ENCODE measurements at places on chromosomes 5 and 9.

- no peak for DNase-seq
These were observed 56.8 kb downstream of the PTCH1 start for GRCh38 chr9:95459851-95460517.

DNA sequence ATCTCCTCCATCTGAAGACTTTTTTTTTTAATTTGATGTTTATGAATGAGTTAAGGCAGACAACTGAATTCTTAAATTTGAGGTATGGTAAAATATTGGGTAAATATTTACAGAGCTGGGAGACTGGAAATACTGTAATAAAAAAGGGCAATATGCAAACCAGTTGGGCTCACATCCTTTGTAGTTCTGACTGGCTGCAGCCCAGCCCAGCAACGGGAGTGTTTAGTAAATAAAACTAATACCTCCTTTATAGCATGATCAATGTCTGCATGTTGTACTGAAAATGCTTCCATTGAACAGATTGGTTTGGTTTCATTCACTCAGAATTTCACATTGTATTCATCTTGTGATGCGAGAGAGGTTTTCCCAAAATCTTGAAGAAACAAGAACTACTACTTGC lies 365.0 kb downstream of the DMRT2 start:
- DNase-seq: no peak

- DNase-seq: no peak
These were observed 38.1 kb downstream of the ITGA1 start for GRCh38 chr5:52825826-52826225.

DNA sequence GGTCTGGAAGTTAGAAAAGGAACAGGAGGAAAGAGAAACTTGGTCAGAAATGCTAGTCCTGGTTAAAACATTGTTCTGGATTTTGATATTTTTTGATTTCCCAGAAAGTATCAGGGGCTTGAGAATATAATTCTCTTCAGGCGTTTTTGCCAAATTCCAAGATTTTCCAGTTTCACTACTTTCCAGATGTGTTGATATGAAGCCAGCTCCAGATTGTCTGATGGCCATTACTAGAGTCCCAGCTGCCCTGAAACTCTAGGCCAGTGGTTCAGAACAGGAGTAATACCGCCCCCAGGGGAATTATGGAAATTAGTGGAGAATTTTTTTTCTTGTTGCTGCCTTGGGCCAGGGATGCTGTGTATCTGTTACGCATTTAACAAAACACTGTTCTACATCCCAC lies 88.6 kb downstream of the KCNN2 start:
- peak; percentile 32 for DNase-seq

GRCh38 chr9:132077881-132078698 lies 1.6 kb downstream of the MED27 start:
- peak; percentile 9 for DNase-seq

DNA sequence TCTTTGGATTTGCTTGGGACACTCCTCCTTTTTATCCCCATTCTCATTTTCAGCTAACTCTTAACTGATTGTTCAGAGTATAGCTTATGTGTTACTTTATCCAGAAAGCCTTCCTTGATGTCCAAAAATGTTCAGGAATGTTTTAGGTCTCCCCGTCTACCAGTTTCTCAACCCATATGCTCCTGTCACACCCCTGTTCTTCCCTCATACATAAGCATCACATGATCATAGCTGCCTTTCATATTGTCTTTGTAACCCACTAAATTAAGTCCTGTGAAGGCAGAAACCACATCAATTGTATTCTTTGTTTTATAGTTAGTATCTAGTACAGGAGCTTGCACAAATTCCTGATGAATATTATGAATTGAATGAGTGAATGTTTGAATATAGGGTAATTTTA lies 321.9 kb upstream of the ACTBL2 start:
- DNase-seq: no peak

- DNase-seq: peak; percentile 47
These were observed 153.8 kb upstream of the NR3C1 start for GRCh38 chr5:143557061-143557818.

DNA sequence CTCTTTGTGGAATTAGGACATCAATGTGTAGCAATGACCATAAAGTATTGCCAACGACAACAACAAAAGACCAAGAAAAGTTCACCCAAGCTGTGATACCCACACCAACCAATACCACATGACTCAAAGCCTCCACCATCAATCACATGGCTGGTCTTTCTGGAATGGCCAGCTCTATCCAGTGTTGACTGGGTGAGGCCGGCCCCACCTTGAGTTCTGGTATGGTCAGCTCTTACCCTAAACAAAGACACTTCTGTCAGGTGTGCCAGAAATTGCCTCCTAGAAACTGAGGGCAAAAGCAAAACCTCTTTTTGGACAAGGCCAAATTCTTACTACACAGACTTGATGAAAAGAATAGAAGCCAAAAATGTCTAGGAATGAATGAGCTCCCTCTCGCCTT lies 331.5 kb downstream of the ZNF608 start:
- no peak for DNase-seq

DNA sequence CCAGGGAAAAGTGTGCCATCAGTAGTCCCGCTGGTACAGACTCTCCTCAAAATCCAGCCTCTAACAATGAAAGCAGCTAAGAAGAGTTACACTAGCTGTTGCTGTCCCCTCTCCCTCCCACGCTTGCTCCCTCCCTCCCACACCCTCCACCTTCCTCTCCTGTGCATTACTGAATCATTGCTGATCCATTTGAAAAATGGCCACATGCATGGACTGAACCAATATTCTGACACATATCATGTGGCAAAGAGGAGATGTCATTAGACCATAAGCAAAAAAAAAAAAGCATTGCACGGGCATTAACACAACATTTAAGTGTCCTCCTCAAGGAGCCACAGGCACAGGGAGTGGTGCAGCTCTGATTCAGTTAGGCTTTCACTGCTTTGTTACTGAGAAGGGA lies 37.9 kb downstream of the LHFPL2 start:
- peak; percentile 68 for DNase-seq

DNA sequence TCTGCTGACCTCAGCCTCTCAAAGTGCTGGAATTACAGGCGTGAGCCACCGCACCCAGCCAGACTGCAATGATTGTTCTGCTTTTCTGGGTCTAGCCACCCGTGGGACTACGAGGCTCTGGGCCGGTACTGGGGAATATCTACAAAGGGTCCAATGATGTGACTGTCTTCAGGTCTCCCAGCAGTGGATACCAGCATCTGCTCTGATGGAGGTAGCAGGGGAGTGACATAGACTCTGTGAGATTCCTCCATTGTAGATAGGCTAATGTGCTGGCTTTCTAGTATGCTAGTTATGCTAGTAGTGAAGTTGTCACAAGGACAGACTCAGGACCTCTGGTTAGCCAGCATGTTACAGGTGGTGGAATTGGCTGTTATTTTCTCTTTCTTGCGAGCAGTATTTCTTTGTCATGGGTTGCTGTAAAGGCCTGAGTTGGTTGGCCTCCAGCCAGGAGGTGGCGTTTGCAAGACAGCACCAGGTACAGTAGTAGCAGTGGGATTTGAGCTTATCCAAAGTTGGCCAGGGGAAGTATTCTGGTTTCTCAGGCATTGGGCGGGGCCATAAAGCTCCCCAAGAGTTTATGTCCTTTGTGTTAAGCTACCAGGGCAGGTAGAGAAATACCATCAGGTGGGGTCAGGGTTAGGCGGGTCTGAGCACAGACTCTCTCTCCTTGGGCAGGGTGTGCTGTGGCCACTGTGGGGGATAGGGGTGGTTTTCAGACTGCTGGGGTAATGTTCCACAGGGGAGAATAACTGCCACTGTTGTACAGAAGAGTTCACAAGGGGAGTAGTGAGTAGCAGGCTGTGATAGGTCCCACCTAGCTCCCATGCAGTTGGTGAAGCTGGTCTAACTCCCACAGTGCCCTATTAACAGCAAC lies 105.2 kb downstream of the SGCD start:
- DNase-seq: no peak

GRCh38 chr5:174935854-174936474 lies 211.6 kb downstream of the MSX2 start:
- peak; percentile 66 for DNase-seq

GRCh38 chr5:82676661-82677060 lies 398.5 kb upstream of the RPS23 start:
- no peak for DNase-seq

GRCh38 chr5:64691291-64691690 lies 988 bp downstream of the SHISAL2B start:
- no peak for DNase-seq

Measured in fibroblast of skin of scalp (primary cell).